ENCODE measurements at places on chromosomes 1 and 21.

- no peak for DNase-seq
Measured at GRCh38 chr1:222926566-222926965, 111.7 kb downstream of the DISP1 start.

DNA sequence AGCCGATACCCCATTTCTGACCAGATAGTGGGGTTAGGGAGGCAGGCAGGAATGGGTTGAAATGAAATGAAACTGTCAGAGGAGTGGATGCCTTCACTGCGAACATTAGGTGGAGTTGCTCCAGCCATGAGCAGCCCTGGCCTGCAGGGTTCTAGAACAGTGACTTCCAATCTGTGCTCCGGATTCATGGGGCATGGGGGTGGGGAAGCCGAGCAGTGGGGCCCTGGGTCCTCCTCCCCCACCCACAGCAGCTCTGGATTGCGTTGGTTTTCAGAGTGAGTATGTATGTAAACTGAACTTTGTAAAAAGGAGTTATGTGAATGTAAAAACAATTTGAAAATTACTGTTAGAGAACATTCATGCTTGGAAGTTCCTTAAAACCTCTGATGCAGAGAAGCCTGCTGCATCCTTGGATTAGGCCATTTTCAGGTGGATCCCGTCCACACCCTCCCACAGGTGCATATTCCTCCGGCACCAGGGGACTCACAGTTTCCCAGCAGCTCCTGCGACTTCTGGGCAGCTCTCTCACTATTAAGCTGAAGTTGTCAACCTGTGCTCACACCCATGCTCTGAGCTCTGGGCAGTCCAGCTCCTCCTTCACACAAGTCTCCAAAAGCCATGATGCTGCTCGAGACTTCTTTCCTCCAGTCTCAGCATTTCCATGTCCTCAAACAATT is 54.4 kb upstream of the EDN2 start:
- no peak for DNase-seq

GRCh38 chr21:39483917-39484316 is 32.1 kb downstream of the SH3BGR start:
- DNase-seq = peak; percentile 51

DNA sequence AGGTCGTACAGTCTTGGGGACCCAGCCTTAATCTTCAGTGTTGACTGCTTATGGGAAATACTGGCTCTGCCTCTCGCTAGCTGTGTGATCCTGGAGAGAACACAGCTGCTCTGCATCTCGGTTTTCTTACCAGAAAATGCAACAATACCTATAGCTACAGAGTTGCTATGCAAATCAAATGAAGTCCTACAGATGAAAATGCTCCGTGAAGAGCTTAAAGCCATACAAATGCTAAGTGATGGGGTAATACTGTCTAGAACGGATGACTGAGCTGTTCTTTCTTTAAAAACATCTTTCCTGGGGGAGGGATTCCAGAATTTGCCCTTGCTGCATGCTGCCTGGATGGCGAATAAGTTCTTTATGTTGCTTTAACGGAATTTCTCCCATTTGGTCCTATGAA is 132.0 kb downstream of the ZBTB18 start:
- no peak for DNase-seq

DNA sequence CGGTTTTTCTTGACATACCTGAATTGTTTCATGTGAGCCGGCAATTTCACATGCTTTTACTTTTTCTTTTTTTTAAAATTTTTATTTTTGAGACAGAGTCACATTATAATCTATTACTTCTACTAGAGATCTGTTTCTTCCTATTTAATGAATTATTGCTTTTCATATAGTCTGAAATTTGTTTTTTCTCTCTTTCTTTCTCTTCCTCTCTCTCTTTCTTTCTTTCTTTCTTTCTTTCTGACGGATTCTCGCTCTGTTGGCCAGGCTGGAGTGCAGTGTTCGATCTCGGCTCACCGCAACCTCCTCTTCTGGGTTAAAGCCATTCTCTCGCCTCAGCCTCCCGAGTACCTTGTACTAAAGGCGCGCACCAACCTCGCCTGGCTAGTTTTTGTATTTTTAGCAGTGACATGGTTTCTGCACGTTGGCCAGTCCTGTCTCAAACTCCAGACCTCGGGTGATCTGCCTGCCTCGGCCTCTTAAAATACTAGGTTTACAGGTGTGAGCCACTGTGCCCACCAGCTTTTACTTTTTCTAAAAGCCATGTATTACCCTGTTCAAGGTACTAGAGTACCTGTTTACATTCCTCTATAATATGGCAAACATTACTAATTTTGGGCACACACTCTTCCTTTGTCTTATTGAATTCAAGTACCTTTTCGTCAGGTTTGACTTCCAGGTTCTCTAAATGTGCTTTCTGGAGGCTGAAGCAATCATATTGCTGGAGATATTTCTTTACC is 86.5 kb upstream of the RHOU start:
- no peak for DNase-seq

DNA sequence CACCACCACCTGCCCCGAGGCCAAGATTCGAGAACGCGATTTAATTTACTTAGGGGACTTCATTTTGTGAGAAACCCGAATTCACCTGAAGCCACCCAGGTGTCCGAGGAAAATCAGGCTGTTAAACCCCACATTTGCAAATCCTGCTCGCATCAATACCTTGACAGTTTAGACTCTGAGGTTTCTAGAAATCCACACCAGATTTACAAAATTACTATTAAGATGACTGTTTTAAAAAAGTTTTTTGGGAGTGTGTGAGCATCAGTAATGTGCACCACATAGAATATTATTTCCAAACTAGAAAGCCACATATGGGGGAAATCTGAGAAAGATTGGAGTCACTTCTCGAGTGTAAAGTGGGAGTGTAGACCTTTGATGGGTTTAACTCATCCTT is 685 bp downstream of the RIMKLA start:
- DNase-seq = no peak

DNA sequence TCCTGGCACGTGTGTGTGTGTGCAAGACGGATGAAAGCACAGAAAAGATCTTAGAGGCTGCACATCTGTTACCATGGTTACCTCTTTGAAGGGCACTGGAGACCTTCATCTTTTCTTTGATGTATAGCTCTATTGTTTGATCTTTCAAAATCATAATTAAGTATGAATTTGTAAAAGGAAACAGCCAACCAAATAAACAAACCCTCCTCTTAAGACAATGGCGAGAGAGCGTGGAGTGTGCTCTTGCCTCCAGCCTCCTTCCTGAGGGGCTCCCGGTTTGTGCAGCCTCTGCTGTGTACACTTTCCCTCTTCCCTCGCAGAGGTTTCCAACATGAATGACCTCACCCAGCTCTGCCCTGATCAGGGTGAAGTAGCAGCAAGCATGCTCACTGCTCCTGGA is 27.9 kb downstream of the CACNA1S start:
- no peak for DNase-seq

DNA sequence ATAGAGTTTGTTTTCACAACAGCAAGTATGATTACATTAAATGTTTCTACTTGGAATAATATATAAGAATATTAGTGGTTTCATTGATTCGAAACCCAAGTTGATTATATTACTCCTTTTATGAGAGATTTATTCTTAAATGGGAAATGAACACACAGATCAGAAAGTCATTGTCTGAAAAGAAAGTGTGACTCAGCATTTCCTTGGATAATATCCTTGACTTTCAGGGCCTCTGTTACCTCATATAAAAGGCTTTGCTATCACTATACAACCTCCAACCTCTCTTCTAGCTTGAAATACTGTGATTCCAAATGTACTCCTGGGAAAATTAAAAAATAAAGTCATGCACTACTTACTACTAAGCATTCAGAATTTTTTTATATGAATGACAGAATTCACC is 295.3 kb upstream of the LYPLAL1 start:
- no peak for DNase-seq

GRCh38 chr1:236808005-236808404 is 12.9 kb downstream of the MTR start:
- DNase-seq = no peak

DNA sequence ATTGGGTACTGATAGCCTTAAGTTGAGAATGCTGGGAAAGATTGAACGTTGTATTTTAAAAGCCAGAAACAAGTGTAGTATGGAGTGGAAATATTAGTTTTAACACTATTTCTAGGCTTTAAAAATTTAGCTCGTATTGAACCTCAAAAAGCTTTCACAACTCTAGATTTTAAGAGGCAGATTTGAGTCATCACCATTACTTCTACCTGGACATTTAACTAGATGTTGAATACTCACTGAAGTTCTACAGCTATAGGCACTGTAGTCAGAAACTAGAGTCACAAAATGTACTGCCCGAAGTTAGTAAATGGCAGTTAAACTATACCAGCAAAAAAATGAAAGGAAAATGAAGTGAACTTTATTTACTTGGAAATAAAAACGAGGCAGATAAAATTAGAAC is 96.5 kb downstream of the NEK7 start:
- no peak for DNase-seq

DNA sequence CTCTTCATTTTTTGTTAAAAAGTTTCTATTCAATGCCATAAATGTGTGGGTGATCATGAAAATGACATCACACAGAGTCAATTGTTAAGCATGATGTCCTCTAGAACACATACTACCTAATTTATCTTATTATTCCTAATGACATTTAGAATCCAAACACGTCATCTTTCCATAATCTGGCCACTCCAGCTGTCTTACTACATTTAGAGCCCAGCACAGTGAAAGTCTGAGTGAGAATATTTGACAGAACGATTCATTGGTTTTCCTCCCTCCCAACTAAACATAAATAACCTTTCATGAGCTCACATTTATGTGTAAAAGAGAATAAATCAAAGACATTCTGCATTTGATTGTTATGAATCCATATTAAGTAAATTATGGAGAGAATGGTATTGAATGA is 160.7 kb downstream of the OLFM3 start:
- no peak for DNase-seq

DNA sequence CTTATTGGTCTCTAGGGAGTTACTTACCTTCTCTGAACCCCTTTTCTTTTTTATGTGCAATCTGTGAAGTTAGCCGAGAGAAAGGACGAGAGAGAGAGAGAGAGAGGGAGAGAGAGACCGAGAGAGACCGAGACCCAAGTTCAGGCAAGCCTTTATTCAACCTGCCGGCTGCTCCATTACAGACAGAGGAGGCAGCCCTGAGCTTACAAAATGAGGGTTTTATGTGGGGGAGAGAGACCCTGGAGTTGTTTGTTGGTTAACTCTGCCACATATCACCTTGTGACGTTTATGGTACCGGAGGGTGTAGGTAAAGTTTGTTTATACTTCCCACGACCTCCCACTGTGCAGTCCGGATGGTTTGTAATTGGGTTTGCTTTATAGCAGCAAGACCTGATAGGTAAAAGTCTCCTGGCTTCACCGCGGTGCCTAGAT is 1.5 kb upstream of the MCOLN3 start:
- DNase-seq = no peak

DNA sequence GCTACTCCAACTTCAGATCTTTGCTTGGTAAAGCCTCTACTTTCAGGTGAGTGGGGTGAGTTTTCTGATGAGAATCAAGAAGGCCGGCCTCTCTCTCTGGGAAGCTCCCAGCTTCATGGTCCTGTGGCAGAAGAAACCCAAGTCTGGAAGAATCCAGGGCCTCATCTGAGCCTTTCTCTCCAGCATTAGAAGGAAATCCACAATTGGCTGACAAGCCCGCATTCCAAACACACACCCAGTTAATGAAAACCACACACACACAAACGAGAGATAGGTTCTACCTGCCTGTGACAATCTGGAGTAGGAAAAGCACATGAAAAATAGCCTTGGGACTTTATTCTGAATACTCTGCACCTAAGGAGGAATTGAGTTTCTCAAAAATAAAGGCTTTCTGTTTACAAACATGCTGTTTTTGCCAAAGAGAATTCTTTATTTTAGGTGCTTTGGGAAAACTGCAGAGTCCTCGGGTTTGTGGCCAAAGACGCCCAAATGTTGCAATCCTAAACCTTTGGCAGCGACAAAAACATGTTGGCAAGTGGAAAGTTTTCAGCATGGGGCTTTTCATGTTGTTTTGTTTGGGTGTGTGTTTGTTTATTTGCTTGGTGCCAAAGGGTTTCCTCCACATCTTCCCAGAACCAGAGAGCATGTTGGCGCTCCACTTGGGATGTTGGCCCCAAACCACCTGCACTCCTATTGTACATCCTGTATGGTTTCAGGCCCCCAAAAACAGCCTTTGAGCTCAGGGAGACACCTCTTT is 216.2 kb downstream of the SETD4 start:
- no peak for DNase-seq

- DNase-seq = no peak
Measured at GRCh38 chr21:42151148-42151947, 67.6 kb upstream of the ABCG1 start.

- no peak for DNase-seq
Measured at GRCh38 chr1:67713057-67713846, 28.3 kb downstream of the GADD45A start.

DNA sequence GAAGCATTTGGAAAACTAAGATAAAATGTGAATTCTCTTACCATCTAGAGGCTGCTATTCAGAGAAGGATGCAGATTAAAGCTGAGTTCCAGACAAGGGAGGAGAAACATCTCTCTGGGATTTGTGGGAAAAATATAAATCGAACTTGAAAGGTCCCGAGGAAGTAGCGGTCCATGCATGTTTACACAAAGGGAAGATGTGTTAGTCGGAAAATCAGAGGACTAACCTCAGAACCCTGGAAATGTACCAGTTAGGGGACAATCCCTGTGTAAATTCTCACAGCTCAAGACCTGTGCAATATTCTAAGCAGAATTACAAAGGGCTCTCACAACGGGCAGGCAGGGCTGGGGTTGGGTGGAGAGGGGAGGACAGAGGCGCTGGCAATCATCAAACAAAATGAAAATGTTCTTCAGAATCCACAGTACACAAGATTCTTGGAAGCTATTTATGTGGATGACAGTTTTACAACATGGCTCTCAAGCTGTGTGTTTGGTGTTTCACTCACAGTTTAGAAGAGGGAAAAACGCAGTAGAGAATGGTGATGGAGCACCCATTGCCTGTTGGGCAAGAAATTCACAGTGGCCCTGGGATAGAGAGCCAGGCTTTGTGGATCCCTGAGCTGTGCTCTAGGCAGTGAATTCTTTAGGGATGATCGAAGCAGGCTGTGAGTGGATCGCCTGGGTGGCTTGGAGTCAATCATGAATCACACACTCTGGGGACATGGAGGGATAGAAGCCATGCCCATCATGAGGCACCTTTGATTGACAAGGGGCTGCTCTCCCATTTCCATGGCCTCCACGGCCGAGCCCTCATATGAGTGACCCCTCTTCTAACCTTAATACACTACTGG is 47.6 kb downstream of the KCNJ6 start:
- DNase-seq = no peak

DNA sequence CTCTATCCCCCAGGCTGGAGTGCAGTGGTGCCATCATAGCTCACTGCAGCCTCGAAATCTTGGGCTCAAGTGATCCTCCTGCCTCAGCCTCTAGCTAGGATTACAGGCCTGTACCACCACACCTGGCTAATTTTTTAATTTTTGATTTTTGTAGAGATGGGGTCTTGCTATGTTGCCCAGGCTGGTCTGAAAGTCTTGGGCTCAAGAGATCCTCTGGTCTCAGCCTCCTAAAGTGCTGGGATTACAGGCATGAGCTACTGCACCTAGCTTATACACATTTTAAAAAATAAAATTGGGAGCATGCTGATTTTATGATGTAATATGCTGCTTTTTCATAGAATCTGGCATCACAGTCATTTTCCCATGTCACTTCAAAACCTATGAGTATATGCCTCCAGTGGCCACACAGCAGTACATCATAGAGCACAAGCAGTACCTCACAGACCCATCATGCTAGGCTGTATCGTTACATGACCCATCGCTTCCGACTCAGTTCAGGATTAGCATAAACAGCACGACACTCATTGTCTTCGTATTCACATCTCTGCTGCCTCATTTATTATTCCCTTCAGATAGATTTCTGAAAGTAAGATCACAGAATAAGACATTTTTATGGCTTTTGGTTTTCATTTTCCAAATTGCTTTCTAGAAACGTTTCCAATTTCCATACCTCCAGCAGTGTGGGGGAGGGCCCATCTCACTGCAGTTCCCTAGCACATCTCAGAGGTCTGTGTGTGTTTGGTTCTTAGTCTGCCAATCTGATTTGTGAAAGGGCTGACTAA is 35.9 kb upstream of the CCSAP start:
- DNase-seq = no peak

Data from non-pigmented ciliary epithelial cell (primary cell).